ENCODE measurements at places on chromosomes 2 and 18.

DNA sequence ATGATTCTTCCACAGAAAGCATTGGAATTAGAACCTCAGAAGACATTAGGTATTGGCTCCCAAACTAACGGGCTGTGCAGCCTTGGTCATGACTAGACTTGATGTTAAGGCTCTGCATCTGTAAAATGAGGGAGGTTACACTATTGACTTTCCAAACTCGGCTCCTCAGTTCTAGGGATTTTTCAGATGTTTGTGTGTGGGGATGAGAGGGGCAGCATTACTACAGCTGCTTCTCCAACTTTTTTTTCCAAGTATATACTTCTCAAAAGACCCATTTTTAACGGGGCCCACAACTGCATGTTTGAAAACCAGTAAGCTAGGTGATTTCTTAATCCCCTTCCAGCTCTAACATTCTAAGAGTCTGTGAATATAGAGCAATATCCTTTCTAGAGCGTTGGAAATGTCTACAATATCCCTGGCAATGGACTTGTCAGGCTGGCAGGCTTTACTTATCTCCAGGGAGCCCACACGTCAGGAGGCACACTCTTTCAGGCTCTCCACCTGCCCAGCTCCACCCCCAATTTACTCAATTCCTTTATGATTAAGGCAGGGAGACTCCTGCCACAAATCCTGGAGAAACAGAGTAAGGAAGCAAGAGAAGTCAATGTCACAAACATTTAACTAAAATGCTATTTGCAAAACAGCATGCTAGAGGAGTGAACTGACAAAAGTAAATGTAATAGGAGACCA, 844 bp upstream of the MPV17 start:
- no peak for DNase-seq

- no peak for DNase-seq
These were observed 31.6 kb downstream of the AOX1 start for GRCh38 chr2:200617156-200618053.

- no peak for DNase-seq
These were observed 210.1 kb upstream of the STON1 start for GRCh38 chr2:48319863-48320262.

DNA sequence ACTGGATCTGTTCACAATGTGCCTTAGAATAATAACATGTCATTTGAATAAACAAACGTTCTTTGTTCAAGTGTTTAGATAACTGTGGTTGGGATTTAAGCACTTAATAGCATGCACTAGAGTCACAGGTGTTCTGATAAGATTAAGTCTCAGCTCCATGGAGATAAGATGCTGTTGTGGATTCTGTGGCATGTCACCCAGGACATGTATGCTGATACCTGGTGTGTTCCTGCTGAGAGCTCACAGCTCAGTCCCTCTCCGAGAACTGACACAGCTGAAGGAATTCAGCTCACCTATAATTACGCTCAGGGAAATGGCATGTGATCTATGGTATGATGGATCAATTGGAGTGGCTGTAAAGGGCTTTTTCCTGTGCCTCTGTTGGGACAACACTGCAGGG, 75.4 kb upstream of the ST6GAL2 start:
- DNase-seq, result no peak

- no peak for DNase-seq
These were observed 111.8 kb downstream of the UGGT1 start for GRCh38 chr2:128202791-128203190.

GRCh38 chr18:2313332-2313731, 258.0 kb downstream of the METTL4 start:
- no peak for DNase-seq

- DNase-seq, result no peak
These were observed 87.6 kb downstream of the MGAT5 start for GRCh38 chr2:134341476-134341875.

DNA sequence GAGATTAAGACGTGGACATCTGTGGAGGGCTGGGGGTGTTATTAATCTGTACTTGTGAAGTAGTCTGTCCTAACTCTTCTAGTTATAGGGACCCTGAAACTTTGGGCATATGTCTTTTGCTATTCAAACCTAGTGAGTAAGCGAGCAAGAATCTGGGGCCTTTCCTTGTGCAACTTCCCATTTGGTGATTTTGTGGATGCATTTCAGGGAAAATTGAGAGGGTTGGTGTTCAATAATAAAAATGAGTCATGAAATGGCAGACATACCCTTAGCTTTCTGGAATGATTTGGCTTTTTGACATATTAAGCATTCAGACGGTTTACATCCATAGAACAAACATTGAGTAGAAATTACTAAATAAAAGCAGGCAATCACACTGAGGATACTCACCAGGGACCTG, 17.0 kb downstream of the COL4A4 start:
- no peak for DNase-seq

- DNase-seq, result no peak
These were observed 3.4 kb upstream of the IER3IP1 start for GRCh38 chr18:47179520-47179919.

DNA sequence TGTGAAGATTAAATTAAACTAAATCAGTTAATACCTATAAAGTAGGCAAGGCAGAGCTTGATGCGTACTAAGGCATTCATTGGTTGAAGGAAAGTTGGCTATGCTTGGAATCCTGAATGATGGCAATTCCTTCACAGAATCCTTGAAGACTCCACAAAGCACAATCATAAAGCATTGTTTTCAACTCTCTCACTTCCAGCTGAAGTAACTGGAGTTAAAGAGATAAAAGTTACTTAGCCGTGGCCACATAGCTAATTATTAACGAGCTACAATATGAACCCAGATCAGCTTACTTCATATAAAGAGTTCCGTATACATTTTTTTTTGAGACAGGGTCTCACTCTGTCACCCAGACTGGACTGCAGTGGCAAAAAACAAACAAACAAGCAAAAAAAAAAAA, 483.9 kb upstream of the DDX18 start:
- DNase-seq, result no peak

- no peak for DNase-seq
These were observed 25.2 kb upstream of the FAM117B start for GRCh38 chr2:202609381-202610145.

DNA sequence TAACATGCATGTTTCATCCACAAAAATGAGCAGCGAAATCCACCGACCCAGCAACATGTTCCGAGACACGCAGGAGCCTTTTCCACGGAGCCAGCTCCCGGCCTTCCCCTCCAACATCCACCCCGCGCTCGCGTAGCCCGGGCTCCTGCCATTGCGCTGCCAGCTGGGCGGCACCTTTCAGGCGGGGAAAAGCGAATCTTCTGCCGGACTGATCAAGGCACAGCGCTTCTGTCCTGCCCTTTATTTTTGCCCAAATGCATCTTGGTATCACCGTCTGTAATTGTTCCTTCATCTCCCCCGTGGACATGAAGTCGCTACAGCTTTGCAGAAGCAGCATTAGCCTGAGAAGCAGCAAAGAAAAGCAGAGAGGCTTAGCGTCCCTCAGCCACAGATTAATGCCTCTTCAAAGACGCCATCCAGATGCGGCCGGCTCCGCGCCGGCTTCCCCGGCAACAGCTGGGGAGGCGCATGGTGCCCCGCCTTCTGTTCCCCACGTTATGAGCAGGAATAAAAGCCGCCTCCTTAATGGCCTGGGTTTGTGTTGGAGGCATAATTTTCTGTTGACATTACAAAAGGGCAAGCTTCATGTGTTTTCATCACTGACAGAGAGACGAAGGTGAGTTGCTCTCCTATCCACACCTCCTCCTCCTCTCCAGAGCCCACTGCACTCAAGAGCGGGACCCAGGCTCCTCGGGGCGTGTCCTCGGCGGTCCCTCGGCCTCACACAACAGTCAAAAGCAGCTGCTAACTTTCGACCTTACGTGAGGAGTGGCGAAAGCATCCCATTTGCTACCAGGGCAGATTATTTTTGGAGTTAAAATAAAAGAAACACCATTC, 122.1 kb upstream of the SALL3 start:
- DNase-seq, result no peak

GRCh38 chr2:217171874-217172273, 312.0 kb upstream of the TNP1 start:
- DNase-seq, result no peak

DNA sequence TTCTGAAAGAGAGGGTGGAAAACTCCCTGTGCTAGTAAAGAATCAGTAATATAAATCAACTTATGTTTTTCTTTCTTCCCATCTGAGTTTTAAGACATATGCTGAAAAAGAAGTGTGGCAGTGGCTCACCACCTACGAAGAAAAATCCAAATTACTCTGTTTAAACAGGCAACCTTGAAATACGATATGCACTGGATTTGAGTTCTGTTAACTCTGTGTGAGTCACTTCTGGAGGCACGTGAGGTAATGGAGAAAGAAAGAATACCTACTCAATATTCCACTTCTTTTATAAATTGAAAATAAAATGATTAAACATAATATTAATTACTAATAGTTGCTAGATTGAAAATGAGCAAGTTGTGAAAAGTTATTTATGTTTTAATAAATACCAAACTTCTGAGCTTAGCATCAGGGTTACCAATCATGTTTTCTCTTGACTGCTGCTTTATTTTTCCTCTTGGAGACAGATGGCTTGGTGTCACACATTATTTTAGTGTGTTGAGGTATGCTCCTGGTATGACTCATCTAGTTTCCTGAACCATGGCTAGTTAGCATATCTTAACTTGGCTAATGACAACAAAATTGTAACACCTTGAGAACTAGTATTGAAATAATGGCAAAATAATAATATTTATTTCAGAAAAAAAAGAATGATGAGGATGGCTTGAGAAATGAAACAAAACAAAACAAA, 1705.5 kb upstream of the PIK3C3 start:
- no peak for DNase-seq

DNA sequence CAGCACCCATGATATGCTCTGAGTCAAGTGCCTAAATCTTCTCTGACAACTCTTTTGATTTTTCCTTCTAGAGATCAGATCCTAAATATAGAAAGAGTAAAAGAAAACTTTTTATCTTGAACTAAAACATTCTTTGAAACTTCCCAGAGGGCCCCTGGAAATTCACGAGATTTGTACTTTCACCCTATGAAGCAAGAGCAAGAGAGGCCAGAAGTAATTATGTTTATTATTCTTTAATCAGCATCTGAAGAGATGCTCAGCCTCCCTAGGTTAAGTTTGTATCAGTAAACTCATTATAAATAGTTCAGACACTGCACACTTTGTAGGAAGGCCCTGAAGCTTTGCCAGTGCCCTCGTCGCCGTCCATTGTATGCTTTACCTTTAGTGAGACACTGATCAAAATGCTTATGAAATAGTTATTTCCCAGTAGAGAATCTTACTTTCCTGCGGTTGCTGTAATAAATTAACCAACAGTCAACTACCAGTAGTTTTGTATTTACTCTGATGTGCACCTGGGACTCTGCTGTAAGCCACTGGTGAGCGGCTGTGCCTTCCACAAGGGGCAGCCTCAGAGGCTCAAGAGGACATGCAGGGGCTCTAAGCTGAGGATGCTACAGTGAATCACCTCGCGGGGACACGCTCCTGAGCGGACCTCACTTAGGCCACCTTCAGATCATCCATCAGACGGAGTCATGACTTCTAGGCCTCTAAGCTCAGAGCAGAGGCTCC, 71.9 kb downstream of the BIN1 start:
- no peak for DNase-seq

- DNase-seq, result no peak
These were observed 71.2 kb downstream of the MAP4K4 start for GRCh38 chr2:101768556-101769220.

- peak; percentile 31 for DNase-seq
These were observed 59.6 kb downstream of the LONRF2 start for GRCh38 chr2:100262555-100263320.

Data from stimulated activated CD8-positive, alpha-beta memory T cell treated with anti-CD3 and anti-CD28 coated beads, Interleukin-15, amount 100 ng/mL, for 1 hour (primary cell).